ENCODE measurements at places on chromosomes 7 and 10.

GRCh38 chr7:70619130-70619529 lies 512.8 kb upstream of the GALNT17 start:
- no peak for DNase-seq

GRCh38 chr10:120336911-120337540 lies 120.0 kb upstream of the PLPP4 start:
- peak; percentile 17 for DNase-seq

DNA sequence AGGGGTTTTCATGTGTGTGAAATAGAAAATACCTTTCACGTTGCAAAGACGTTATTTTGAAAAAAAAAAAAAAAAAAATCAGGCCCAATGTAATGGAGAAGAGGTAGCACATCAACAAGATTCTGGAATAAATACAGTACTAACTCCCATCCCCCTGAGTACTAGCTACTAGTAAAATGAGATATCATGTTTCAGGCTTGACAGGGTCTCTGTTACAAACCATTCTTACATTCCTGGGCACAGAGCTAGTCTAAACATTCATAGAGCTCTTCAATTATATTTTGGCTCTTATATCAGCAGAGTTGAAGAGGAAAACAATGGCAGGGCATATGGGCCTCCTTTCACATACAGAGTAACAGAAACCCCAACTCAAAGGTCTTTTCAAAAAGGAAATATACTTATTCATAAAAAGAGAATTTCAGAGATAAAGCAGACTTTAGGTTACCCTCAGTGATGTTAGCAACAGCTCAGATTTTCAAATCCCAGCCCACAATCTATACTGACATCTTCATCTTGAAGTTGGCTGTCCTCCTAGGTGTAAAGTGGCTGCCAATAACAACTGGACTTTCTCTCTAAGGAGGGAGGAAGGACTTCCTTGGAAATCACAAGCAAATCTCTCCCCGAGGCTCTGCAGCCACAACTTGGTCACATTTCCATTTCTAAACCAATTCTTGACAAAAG lies 18.6 kb downstream of the C7orf33 start:
- DNase-seq = no peak

DNA sequence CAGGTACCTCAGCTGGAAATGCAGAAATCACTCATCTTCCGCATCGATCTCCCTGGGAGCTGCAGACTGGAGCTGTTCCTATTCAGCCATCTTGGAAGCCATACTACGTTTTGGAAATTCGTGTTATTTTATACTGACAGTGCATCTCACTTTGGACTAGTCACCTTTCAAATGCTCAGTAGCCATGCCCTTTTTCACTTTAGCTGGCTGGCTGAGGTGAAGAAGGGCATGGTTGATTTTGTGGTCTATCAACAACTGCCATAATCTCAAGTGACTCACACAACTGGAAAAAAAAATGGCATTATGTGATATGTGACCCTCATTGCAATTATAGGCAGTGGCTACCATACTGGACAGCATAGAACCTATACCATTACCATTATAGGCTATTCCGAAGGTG lies 100.5 kb downstream of the CCDC71L start:
- no peak for DNase-seq

DNA sequence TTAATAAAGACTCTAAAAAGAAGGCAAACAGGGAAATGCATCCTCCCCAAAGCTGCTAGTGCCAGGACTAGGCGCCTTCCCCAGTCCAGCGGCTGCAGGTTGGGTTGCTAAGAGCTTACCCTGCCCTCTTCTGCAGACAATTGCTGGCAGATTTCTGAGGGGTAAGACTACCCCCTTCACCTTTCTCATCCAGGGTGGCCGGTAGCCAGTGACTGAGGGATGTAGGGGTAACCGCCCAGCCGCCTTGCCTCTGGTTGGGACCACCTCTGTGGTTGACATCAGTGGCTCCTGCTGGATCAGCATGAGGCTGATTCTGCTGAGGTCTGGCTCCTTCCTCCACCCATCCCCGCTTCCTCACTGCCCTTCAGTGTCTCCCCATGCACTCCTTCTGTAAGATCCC lies 71.2 kb downstream of the ADCYAP1R1 start:
- DNase-seq = no peak

DNA sequence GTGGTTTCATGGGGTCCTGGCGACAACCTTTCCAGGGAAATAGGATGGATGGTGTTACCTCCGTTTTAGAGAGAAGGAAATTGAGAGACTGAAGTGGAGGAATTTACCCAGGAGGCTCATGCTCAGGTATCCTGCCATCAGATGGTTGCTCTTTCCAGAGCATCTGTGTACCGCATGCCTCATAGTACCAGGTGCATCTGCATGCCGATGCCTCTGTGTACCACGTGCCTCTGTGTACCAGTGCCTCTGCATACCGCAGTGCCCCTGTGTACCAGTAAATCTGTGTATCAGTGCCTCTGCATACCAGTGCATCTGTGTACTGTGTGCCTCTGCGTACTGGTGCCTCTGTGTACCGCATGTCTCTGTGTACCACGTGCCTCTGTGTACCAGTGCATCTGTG lies 3.2 kb downstream of the VWA2 start:
- DNase-seq = no peak

DNA sequence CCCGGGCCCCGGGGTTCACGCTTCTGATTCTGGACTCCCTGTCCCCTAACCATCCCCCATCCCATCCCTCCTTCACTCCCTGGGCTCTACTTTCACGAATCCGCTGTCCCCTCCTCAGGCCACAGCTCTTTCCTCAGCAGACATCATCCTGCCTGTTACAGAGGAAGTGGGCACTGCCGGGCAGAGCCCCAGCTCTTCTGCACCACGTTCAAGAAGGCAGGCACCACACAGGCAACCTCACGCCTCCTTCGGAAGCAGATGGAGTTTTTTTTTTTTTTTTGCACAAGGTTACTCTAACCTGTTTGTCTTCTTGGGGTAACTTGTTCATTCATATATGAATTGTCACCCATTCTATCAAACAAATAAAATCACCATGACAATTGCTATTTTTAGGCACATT lies 17.9 kb upstream of the ZNF32 start:
- DNase-seq = no peak

DNA sequence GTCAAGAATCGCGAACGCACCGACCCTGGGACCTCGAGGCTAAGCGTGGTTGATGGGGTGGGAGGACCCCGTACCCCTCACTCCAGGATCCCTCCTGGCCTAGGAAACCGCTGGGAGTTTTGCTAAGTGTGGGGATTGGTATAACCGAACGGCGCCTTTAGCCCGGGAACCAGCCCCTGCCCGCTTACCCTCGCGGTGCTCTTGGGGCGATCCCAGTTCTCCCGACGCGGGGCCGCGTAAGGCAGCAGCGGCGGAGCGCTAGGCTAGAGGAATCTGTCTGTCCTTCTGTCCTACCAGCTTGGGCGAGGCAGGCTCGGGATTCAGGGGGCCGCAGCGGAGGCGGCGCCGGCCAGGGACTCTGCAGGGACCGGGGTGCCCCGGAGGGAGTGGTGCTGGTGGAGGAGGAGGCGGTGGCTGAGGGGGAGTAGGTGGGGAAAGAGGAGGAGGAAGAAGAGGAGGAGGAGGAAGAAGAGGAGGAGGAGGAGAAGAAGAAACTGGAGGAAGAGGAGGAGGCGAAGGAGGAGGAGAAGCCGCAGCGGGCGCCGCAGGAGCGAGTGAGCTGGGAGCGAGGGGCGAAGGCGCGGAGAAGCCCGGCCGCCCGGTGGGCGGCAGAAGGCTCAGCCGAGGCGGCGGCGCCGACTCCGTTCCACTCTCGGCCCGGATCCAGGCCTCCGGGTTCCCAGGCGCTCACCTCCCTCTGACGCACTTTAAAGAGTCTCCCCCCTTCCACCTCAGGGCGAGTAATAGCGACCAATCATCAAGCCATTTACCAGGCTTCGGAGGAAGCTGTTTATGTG lies 439 bp upstream of the EMX2 start:
- no peak for DNase-seq

GRCh38 chr10:96789571-96790108 lies 42.5 kb upstream of the LCOR start:
- DNase-seq = no peak

DNA sequence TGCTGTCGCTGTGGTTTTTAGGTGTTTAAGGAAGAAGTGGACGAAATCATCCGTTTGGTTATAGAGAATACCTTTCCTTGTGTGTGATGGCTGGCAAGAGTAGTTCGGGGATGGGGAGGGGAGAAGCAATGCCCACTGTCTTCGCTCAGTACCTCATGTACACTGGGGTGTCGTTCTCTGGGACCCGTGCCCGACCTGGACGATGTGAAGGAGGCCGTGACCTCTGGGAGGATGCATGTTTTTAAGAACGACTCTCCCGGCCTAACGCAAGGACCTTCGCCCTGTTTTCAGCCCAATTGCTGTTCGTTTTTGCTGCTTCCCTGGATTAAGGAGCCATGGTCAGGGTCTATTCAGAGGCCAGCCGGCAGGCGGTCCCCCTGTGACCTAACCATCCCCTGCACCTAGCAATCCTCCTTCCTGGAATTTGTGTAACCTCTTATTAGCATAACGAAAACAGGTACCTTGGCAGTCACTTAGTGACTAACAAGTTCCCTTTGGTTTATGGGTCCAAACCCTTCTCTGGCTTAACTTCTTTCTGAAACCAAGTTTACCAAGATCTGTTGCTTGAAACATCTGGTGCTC lies 1.3 kb downstream of the NFE2L3 start:
- peak; percentile 15 for DNase-seq

- no peak for DNase-seq
These were observed 937.7 kb downstream of the SORCS1 start for GRCh38 chr10:106226828-106227227.

DNA sequence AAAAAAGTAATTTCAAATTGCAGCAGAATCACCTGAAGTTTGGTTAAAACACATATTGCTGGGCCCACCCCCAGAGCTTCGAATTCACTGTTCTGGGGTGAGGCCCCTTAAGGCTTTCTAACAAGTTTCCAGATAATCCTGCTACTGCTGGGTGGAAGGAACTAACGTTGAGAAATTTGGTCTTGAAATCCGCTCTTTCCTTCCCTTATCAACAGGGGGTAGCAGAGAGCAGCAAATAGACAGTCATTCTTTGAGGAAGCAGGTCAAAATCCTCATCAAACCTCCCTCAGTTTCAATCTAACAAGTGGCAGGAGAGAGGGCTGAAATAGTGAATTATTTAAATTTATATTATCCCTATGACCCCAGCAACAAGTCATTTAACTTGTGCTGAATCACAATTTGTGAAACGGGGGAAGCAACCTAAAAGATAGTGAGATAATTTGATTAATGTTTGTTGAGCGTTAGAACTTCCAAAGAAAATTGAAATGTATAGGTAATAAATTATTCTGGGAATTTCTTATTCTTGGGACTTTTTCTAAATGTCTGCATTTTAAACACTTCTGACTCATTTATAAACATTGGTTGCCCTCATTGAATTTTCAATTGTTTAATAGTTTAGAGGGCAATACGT lies 21.7 kb upstream of the MALSU1 start:
- DNase-seq = no peak

- no peak for DNase-seq
These were observed 23.6 kb upstream of the SEMA3C start for GRCh38 chr7:80942261-80943041.

- no peak for DNase-seq
These were observed 56.6 kb downstream of the TASOR2 start for GRCh38 chr10:5741276-5741675.

GRCh38 chr10:30437031-30437841 lies 3.3 kb downstream of the MAP3K8 start:
- no peak for DNase-seq

- no peak for DNase-seq
These were observed 140.7 kb upstream of the ANKRD1 start for GRCh38 chr10:91061608-91062007.

GRCh38 chr7:51234609-51235308 lies 81.8 kb downstream of the COBL start:
- no peak for DNase-seq

- DNase-seq = no peak
These were observed 7.2 kb upstream of the BHLHA15 start for GRCh38 chr7:98203964-98204605.

DNA sequence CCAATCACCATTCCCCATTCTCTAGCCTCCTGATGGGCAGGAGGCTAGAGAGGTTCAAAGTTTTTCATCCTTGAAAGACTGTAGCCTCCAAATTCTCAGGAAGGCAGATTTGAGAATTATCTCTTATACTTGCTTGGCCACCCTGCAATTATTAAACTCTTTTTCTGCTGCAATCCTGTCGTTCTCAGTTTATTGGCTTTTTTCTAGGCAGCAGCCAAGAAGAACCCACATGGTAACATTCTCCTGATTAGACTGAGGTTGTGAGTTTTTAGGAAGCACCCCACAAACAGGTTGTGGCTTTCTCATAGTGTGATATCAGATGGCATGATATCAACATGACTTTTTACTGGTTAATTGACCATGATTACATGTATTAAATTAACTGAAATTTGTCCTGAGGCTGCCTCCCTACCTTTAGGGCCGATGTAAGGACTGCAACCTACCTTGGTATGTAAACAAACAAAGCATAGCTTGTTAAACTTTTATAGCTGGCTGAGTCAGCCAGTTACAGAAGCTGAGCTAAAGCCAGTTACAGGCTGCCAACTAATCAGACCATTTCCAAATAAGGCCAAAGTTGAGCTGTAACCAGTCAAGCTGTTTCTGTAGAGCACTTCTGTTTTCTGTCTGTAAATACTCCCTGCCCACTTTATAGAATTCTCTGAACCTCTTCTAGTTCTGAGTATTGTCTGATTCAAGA lies 3.2 kb upstream of the ZNF248 start:
- no peak for DNase-seq

DNA sequence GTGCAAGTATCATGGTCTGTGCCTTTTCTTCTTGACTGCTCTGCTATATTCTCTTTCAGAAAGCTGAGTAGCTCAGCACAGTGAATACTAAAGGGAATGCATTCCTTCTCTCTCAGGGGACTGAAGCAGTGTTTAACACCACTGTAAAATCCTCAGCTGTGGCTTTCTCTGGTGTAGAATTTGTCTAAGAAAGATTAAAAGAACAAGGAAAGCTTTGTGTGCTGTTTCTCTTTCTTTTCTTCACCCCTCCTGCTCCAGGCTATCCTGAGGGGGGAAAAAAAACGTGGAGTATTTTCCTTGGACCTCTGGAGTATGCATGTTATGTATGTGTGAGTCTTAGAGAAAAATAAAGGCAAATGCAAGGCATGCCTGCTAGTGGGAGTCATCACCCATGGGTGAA lies 383.9 kb downstream of the AUTS2 start:
- no peak for DNase-seq

DNA sequence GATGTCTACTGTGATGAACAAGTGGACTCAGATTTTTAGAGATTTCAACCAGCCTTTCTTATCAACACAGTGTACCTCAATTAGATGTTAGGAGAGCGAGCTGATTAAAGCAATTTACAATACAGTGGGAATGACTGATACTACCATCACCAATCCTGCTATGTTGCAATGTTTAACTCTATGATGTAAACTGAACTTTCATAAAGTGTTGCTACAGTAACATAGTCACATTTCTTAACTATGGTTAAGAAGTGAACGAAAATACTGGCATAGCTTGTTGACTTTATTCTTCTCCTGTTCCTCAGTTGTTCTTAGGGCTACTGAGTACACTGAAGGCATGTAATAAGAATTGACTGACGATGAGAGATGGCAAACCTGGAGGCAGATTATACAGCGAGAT lies 139.8 kb downstream of the MYOF start:
- no peak for DNase-seq

DNA sequence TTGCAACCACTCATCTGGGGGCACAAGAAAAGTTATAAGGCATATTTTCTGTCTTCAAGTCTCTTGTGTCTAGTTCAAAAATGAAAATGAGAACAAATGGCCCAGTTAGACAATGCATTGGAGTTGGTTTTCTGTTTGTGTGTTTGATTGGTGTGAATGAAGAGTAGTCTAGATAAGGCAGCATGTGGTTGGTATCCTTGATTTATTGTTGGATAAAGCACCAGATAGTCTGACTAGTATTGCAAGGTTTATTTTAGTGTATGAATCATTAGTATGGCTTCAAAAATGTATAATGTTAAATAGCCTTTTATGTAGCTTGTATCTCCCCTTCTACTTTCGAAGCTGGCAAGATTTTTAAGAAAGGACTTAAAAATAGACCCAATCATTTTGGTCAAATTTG lies 237.3 kb downstream of the CDK14 start:
- no peak for DNase-seq
